ENCODE measurements at places on chromosomes 3 and 15. TPM values are rescaled to one million over a fixed set of nuclear protein-coding genes. Genes with fewer than 3 reads are reported as not detected.

Gene LSAMP
- polyA plus RNA-seq, result 21.6 TPM

DNA sequence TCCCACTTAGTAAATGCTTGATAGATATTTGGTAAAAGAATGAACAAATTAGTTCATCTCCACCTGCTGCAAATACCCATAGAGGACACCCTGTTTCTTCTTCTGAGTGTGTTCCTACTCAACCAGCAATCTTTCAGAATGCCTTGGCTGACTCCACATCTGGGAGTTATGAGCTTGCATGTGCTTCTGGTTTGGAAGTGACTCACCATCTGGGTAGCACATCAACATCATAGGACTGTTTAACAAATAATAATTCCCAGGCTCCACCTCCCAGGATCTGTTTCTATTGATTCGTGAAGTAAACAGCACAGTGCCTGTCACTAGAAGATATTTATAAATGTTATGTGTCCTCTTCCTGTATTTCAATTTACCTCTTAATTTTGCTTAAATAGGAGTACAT lies 580.1 kb downstream of the ROBO2 start:
- peak; percentile 2 for DNase-seq

- DNase-seq, result no peak
Measured at GRCh38 chr3:143201870-143202752, 82.5 kb downstream of the CHST2 start.

DNA sequence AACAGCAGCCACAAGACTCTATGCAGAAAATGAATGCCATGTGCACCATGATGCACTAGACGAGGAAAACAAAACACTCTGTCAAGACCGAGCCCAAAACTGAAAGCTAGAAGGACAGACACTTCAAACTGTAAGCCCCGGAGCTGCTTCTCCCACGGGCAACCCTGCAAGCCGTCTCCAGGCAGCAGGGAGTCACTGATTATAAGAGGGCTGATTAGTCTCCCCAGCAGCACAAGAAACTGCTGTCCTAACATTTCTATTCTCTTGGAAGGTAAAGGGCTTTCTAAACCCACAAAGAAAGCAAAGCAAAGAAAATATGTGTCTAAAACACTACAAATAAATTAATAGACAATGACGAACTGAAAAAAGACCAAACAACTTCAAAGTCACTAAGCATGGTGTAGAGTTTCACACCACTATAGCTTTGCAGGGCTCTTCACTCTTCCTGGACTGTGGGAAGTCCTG lies 15.5 kb downstream of the TBC1D2B start:
- no peak for DNase-seq

DNA sequence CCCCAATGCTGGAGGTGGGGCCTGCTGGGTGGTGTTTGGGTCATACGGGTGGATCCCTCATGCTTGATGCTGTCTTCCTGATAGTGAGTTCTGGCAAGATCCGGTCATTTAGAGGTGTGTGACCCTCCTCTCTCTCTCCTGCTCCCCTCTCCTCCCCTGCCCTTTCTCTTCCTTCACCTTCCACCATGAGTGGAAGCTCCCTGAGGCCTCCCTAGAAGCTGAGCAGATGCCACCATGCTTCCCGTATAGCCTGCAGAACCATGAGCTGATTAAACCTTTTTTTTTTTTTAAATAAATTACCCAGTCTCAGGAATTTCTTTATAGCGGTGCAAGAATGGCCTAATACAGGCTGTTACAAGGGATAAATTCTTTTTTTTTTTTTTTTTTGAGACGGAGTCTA lies 36.3 kb upstream of the IQSEC1 start:
- no peak for DNase-seq

DNA sequence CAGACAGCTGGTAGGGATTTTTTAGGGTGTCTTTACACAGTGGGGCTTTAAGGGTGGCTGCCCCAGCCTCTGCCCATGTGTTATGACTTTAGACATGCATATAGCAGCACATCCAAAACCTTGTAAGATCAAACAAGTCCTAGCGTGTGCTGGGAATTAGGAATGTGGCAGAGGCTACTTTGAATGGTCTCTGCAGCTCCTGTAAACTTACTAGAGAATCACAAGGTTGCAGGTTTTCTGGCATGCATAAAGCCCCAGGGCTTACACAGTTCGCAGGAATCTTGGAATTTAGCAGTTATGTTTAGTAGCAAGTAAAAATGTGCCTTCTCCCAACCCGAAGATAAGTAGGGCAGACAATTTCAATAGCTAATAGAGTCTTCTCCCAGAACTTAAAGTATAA lies 46.9 kb upstream of the COL6A6 start:
- no peak for DNase-seq

GRCh38 chr3:124837065-124837464 lies 50.1 kb downstream of the ITGB5 start:
- no peak for DNase-seq

Measured in muscle of arm (tissue), 14 donors.